ENCODE measurements at places on chromosomes 5 and 9.

DNA sequence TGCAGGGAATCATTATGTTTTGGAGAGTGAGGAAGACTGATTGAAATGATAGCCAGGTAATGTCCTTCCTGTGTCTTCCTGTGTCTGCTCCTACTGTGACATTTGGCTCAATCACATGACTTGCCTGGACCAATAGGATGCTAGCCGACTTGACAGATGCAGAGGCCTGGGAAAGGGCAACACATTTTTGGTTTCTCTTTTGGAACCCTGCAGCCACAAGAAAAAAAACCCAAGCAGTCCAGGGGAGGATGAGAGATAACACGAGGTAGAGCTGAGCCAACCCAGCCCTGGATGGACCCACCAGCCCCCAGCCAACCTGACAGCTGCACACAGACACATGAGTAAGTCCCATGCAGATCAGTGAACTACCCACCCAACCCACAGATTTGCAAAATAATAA lies 256.1 kb upstream of the SMARCA2 start:
- DNase-seq, result no peak

DNA sequence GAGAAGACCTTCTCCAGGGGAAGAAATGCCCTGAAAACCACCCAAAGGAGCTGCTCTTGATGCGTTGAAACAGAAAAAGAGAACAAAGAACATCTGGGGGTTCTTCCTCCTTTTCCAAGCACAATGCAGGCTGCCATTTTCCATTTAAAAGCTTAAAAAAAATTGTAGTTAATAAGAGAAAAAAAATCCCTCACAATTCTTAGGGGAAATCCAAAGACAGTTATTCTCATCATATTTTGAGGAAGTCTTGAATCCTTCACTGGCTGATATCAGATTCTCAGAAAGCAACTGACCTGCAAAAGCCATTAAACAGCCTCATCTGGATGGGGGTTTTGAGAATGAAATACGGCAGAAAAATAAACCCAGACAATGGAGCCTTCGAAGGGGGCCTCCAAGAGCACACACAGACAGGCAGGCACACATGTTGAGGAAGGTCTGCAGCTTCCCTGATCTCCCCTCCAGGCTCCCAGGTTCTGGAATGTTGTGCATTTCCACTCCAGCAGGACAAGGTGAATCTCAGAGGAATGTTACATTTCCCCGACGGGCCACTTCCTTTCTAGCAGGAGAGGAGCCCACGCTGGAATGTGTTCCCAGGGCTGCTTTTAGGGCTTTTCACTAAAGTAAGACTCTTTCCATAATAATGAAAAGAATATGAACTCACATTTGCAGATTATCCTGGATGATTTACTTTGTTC lies 159.4 kb upstream of the S1PR3 start:
- DNase-seq, result no peak

DNA sequence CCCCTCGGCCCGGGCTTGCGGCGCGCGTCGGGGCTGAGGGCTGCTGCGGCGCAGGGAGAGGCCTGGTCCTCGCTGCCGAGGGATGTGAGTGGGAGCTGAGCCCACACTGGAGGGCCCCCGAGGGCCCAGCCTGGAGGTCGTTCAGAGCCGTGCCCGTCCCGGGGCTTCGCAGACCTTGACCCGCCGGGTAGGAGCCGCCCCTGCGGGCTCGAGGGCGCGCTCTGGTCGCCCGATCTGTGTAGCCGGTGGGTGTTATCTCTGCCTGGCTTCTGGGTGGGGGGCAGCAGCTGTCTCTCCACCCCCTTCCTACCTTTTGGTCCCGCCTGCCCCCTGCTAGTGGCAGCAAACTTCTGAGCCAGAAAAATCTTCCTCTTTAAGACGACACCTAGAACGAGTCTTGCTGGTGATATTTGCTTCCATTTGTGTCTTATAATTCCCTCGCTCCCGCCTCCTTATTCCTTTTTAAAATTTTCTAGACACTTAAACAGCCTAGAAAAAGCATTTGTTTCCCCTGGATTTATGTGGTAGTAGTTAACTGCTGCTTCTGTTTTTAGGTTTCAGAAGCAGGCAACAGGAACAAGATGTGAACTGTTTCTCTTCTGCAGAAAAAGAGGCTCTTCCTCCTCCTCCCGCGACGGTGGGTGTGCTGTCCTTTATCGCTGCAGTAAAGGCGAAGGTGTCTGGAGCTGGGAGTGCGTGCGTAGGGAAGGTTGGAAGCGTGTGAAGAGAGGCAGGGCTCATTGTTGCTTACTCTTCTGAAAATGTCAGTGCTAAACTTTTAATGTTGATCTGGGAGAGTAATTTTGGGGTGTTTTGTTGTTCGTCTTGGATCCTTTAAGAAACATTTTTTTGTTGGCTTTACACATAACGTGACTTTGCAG lies 554 bp downstream of the JAK2 start:
- peak; percentile 8 for DNase-seq

- DNase-seq, result no peak
These were observed 1589.4 kb downstream of the MAT2B start for GRCh38 chr5:165094782-165095181.

DNA sequence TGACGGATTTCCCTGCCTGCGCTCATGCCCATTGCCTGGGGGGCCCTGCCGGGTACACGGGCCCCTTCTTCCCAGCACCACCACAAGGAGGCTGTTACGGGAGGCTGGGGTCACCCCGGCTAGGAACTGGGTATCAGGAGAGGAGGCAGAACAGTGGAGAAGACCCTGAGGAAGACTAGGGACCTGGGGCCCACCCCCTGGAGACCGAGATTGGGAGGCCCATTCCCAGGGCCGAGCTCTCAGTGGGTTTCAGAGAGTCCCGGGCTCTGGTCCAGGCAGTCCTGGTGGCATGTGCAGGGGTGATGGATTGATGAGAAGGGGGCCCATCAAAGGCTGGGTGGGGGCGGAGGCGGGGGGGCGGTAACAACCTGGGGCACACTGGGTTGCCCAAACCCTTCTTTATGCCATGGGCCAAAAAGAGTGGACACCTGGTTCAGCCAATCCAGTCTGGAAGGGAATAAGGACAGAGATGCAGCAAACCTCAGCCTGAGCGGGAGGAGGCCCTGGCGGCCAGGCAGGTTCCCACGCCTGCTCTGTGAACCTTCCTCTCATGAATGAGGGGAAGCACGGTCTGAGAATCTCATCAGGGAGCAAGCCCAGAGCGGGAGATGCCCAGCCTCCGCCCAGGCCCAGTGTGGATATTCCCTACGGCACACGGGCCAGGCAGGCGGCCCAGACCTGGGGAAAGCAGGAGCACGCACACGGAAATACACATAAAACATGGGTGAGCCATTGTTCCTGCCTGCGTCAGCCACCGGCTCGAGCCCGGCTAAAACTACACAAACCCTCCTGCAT lies 785 bp upstream of the P4HA2 start:
- no peak for DNase-seq

GRCh38 chr9:123816817-123817472 lies 113.0 kb downstream of the DENND1A start:
- DNase-seq, result no peak

- no peak for DNase-seq
These were observed 39.9 kb upstream of the EEIG1 start for GRCh38 chr9:128020692-128021091.

GRCh38 chr5:95644351-95645042 lies 2.1 kb upstream of the RFESD start:
- no peak for DNase-seq

GRCh38 chr9:97714435-97714834 lies 17.3 kb upstream of the XPA start:
- DNase-seq, result no peak

GRCh38 chr5:6767481-6768063 lies 54.3 kb downstream of the TENT4A start:
- DNase-seq, result no peak

DNA sequence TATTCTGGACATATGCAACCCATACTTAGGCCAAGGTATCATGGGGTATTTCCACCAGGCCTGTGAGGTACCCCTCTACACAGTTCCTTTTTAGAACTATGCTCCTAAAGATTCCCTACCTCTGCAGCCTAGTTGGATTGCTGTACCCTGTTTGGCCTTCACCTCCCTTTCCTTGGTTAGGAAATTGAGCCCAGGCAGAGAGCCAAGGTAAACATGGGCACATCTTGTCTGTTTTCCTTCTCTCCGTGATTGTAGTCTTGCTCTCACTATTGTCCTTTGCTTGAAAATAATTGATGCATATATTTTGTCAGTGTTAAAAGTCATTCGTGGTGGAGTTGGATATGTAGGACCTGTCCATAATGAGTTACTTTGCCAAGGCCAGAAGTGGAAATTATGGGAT lies 26.7 kb downstream of the BDP1 start:
- no peak for DNase-seq

GRCh38 chr5:133406208-133406976 lies 205.9 kb downstream of the FSTL4 start:
- no peak for DNase-seq

GRCh38 chr5:107526-107925 lies 15.6 kb downstream of the PLEKHG4B start:
- no peak for DNase-seq

GRCh38 chr9:93974151-93974550 lies 19.0 kb upstream of the BARX1 start:
- no peak for DNase-seq

DNA sequence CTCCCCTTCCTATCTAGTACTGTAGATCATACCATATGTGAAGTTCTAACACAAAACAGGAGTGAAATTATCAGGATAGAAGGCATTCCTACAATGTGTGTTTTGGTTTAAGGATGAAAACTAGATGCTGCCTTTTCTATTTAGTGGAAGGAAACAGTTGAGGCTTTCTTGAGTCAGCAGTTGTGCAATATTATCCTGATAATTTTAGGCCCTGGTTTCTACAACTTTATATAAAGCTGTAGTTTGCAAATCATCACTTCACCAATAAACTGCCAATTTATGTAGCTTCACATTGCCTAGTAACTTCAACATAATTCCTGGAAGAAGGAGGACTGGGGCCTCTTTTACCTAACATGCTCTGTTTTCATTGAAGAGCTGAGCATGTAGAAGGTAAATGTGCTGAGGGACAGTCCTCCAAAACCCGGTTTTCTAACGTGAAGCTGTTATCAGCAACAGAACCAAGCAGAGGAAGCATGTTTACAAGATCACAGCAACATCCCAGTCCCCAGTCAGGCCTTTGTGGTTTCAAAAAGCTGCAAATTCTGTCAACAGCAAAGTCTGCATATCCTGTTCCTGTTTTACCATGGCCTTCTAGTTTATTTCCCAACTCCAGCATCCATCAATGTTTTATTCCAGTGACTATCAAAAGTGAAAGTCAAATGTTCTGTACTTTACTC lies 513.4 kb upstream of the MEF2C start:
- DNase-seq, result no peak

DNA sequence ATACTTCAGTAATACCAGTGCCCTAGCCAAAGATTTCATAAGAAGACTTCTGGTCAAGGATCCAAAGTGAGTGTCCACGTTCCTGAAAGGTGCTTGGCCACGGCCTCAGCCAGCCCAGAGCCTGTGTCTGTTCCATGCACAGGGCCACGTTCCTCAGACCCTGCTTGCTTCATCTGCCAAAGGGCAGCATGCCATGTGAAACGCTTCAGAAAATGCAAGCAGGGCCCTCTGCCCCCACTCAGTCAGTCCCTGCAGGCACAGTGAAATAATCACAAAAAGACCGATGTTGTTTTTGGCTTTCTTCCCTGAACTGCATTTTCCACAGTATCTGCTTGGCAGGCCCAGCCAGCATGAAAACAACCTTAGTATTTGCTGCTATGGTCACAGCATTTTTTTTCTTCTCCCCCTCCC lies 85.5 kb upstream of the CTSL start:
- DNase-seq, result no peak

DNA sequence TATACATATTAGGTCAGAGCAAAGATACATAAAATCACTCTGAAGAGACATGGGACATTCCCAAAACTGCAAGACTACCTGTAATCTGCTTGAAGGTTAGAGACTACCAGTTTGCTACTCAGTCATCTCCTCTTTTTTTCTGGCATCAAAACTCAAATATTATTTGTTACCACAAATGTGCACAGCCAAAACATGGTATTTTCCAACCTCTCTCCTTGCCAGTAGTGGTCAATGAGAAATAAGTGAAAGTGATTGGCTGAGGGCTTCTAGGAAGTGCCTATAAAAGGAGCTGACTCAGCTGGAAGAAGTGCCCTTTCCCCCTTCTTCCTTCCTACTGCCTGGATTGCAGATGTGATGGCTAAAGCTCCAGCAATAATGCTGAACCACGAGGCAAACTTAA lies 13.8 kb downstream of the GZMK start:
- DNase-seq, result no peak

DNA sequence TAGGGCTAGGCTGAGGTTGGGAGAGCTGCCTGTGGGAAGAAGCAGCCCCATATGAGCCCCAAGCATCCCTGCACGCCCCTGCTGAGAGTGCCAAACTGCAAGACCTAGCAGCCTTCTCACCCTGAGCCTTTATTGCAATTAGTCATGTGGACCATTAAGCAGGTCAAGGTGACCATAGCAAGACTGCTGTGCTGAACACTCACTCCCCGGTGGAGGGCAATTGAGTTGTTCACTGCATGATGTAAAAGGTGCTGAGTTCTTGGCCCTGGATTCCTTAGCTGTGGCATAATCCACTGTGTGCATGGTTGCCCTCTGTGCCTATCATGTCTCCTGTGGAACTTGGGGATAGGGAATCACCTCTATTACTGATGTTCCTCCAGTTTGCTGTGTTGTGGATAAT lies 131.1 kb downstream of the FOXD1 start:
- DNase-seq, result no peak

DNA sequence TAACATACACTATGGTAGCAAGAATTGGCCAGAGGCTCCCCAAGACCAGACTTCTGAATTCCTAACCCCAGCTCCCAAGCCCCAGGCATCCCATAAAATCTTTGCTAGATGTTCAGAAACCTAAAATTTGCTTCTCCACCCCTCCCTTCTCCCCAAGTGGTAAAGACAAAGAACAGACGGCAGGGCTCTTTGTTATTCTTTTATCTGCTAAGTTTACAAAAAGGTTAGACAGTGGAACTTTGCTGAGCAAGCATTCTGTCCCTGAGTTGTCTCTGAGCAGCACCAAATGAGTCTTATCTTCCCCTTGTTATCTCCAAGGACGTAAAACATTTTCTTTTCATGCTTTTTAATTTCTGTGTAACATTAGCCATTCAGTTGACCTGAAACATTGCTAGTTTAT lies 30.2 kb downstream of the TJP2 start:
- DNase-seq, result no peak

DNA sequence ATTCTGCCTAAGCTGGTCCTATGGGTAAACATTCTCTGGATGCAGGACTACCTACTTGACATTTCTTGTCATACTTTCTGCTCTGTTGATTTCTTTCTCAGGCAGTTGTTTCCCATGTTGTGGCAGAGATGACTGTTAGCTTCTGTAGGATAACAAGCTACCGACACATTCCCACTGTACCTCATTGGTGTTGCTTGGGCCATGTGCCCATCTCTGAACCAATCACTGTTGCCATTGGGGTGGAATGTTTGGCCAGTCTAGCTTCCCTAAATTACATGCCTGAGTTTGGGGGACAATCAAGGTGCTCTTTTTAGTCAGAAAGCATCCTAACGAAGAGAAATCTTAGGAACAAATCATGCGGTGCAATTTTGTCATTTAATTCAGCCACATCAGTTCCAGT lies 212.0 kb downstream of the KDM4C start:
- no peak for DNase-seq
